Naive thymus-derived CD4-positive, alpha-beta T cell (primary cell): ENCODE measurements at places on chromosomes 3 and 15. TPM values are rescaled to one million over a fixed set of nuclear protein-coding genes. Genes with fewer than 3 reads are reported as not detected.

- H3K36me3 ChIP-seq, result no peaks in the 10 kb centered on the region
- no peak overlapping the region for H3K4me3 ChIP-seq
- H3K4me1 ChIP-seq, result peaks cover 7% of the 10 kb centered on the region
- H3K27ac ChIP-seq, result no peak overlapping the region
- DNase-seq, result no peak
- no peaks in the 10 kb centered on the region for H3K27me3 ChIP-seq
These were observed 36.0 kb downstream of the RAB8B start for GRCh38 chr15:63225381-63225780.

DNA sequence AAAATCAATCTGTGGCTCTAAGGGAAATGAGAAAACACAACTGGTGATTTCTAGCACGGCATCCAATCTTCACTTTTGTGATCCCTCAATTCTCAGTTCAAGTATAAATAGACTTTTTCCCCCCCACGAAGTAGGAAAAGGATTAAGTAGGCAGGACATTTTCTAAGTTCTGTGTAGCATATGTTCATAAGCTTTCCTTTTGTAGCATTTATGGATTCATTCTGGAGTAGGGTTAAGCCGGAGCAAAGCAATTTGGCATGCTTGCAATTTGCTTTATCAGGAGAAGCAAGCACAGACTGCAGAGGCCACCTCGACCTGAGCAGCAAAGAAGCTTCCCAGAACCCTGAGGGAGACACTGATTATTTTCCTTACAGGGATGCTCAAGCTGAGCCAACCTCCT, 66.3 kb downstream of the FHIT start:
- DNase-seq, result no peak
- H3K36me3 ChIP-seq, result no peaks in the 10 kb centered on the region
- H3K4me3 ChIP-seq, result no peak overlapping the region
- H3K4me1 ChIP-seq, result no peaks in the 10 kb centered on the region
- H3K27ac ChIP-seq, result no peak overlapping the region

DNA sequence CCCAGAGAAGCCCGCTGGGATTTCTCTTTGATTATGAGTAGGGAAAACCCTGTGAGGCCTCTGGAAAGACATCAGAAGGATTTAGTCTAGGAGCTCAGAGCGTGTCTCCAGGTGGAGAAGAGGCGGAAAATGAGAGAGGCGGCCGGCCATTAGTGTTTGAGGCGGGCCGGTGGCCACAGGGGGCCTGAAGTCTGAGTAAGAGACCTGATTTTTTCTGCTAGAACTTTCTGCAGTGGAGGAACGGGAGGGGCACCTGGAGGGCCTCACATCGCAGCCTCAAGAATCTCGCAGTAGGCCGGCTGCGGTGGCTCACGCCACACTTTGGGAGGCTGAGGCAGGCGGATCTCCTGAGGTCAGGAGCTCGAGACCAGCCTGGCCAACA, 28.5 kb downstream of the KLHDC8B start:
- H3K4me3 ChIP-seq, result no peak overlapping the region
- no peaks in the 10 kb centered on the region for H3K27me3 ChIP-seq
- no peak for DNase-seq

- H3K27ac ChIP-seq, result no peak overlapping the region
- no peaks in the 10 kb centered on the region for H3K36me3 ChIP-seq
- H3K4me3 ChIP-seq, result no peak overlapping the region
- H3K27me3 ChIP-seq, result no peaks in the 10 kb centered on the region
These were observed 482.5 kb upstream of the TBL1XR1 start for GRCh38 chr3:177679568-177680471.

DNA sequence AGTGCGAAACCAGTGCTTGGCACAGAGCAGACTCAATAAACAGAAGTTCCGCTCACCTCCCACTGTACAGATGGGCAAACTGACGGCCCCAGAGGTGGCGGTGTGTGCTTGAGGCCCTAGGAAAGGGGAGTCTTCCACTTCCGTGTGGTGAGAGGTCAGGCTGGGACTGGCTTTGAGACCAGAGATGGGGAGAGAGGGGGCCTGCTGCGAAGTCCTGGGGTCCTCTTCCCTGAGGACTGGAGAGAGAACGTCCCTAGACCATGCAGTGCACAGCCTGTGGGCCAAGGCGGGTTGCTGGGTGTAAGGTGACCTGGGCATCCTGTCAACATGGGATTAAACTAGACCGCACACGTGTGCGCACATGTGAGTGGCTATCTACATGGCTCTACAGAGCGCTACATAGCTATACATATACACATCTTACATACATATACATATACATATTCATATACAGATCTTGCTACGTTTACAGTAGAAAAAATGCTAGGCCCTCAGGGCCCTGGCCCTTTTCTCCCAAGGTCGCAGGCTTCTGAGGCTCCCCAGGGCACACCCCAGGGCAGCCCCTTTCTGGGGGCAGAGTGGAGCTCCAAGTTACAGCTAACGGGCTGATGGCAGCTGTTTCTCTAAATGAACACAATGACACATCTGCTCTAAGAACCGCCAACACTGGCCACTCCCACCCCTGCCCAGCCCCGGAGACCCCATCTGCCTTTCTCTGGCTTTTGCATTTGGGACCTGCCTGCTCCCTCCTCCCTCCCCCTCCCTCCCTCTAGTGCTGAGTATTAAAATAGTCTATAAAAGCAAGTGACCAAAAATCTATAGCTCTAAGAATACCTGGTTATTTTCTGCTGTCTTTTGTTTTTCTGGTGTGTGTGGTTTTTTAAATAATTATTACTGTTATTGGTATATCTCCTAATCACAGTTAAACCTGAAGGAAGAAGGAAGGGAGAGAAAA, 47.0 kb downstream of the HCN4 start:
- H3K36me3 ChIP-seq, result no peaks in the 10 kb centered on the region
- DNase-seq, result no peak
- no peak overlapping the region for H3K4me3 ChIP-seq
- H3K27ac ChIP-seq, result no peak overlapping the region
- H3K4me1 ChIP-seq, result no peaks in the 10 kb centered on the region

DNA sequence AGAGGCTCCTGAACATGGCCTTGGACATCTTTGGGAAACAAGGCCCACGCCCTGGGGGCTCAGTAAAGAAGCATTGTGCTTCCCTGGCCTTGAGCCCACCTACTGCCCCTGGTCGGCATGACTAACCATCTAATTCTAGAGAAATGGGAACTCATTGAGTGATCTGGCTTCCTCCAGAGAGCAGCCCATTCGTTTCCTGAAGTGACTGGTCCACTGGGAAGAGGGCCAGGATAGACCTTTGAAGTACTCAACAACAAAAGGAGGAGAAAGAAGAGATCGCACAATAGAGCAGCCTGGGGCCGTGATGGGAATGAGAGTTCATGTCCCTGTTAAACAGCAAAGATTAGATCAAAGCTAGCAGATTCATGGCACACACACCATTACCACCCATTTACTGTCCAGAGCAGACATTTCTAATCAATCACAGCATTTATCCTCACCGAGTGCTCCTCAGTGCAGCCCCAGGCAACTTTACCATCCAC, 514.4 kb upstream of the PROK2 start:
- DNase-seq, result no peak
- no peaks in the 10 kb centered on the region for H3K36me3 ChIP-seq
- no peak overlapping the region for H3K27ac ChIP-seq
- no peaks in the 10 kb centered on the region for H3K27me3 ChIP-seq
- no peak overlapping the region for H3K4me3 ChIP-seq

DNA sequence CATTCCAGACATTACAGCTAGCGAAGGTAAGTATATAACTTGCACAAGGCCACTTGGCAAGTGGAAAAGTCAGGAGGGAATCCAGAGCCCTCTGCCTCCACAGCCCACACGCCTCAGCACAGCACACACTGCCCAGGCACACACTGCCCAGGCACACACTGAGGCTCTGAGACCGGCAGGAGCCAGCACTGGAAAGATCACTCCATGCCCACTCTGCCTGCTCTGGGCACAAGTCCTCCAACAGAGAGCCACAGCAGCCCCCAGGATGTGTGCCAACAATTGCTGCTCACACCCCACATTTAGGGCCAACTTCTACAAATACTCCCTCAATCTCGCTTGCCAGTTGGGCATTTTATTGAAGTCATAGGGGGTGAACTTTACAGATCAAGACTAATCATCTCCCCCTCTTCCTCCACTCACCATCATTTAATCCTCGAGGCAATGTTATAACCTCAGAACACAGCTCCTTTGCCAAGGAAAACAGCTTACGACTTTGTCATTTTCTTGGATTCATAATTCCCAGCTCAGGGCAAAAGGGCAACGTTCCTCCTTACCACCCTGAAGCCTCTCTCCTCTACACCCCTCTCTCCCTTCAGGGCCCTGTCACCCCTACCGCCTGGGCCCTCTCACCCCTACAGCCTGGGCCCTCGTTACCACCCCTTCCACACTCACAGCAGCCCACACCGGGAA, 53.0 kb upstream of the TPM1 start:
- H3K27ac ChIP-seq, result no peak overlapping the region
- DNase-seq, result no peak
- H3K27me3 ChIP-seq, result no peaks in the 10 kb centered on the region
- H3K4me1 ChIP-seq, result no peaks in the 10 kb centered on the region

DNA sequence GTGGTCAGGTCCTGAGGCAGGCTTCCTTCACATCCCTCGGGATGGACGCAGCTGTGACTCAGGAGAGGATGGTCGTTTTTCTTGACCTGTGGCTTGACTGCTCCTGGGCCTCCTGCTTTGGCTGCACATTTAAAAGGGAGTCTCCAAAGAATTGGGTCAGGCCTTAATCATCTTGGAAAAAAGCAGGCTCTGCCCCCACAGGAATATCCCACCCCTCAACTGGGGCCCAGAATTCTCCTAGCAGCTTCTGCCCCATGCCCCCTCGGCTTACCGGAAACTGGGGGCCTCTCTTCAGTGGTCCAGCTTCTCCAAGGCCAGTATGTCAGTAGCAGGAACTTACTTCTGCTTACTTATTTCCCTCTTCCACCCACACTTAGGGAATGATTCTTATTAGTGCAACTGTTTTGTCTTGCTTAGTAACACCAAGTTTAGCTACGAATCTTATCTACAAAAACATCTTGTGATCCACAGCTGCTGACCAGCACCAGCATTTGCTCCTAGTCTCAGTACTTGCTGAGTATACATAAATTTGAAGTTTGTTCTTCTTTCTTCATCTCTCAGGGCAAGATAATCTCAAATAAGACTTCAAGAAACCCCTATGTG, 35.7 kb downstream of the ATG7 start:
- no peaks in the 10 kb centered on the region for H3K27me3 ChIP-seq
- H3K36me3 ChIP-seq, result peaks cover 66% of the 10 kb centered on the region
- DNase-seq, result no peak
- H3K4me1 ChIP-seq, result no peaks in the 10 kb centered on the region
- H3K4me3 ChIP-seq, result no peak overlapping the region

DNA sequence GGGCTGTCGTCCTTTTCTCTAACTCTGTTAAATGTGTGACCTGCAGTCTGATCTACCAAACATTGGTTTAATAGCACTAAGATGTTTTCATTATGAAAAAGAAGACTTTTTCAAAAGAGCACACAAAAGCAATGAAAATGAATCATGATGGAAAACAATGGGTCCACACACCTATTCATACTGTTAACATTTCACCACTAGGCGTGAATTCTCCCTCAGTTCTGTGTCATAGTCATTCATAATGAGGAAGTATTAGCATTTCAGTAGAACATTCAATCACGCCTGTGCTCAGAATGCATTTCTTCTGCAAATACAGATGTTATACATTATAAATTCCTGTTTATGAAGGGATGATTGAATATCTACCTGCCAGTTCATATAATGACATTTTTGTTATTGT, 35.9 kb downstream of the EIF4E3 start:
- no peaks in the 10 kb centered on the region for H3K27me3 ChIP-seq
- H3K36me3 ChIP-seq, result peaks cover 37% of the 10 kb centered on the region
- H3K27ac ChIP-seq, result no peak overlapping the region
- DNase-seq, result no peak
- no peak overlapping the region for H3K4me3 ChIP-seq

DNA sequence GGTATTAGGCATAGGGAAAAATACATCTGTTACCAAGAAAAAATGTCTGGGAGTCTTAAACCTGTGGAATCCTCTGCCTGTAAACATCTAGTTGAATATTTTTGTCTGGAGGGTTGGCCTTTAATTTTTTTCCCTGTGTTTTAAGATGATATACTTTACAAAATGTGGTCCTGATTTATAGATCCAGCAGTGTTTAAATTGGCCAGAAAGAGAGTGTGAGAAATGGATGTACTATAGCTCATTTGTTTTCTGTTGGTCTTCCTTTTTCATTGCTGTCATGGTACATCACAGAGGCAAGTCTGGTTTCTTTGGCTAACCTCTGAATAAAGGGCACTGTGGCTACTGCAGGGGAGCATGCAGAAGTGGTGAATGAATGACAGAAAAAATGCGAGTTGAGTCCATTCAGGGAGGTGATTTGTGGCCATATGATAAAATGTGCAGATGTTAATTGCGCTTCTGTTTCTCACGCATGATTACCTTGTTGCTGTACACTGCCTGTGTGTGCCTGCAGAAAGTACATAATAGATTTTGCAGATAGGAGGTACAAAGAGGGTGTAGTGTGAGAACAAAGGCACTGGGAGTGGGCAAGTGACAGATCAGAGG, 150.0 kb downstream of the NFKBIZ start:
- H3K4me3 ChIP-seq, result no peak overlapping the region
- H3K36me3 ChIP-seq, result no peaks in the 10 kb centered on the region
- H3K4me1 ChIP-seq, result peaks cover 5% of the 10 kb centered on the region
- no peak overlapping the region for H3K27ac ChIP-seq
- no peak for DNase-seq
- no peaks in the 10 kb centered on the region for H3K27me3 ChIP-seq

- no peaks in the 10 kb centered on the region for H3K36me3 ChIP-seq
- DNase-seq, result no peak
- H3K4me1 ChIP-seq, result no peaks in the 10 kb centered on the region
- no peak overlapping the region for H3K4me3 ChIP-seq
- no peak overlapping the region for H3K27ac ChIP-seq
These were observed 142.4 kb downstream of the ANXA2 start for GRCh38 chr15:60255390-60255789.

DNA sequence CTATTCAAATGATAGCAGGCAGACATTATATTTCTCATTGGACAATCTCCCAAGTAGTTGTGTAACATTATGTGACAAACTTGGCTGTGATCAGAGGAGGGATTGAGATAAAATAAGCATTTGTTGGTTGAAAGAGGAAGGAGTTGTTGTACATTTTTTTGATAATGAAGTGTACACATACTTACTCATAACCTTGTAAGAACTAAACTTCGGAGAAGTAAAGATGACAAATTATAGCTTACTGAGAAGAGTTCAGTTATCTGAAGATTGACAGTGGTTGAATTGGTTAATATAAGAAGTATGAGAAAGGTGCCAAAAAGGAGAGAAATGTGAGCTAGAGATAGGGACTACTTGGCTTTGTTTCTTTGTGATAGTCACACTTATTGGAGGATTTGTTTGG, 32.6 kb downstream of the STT3B start:
- no peak overlapping the region for H3K27ac ChIP-seq
- H3K4me1 ChIP-seq, result peaks cover 42% of the 10 kb centered on the region
- no peak overlapping the region for H3K4me3 ChIP-seq
- no peaks in the 10 kb centered on the region for H3K27me3 ChIP-seq
- no peaks in the 10 kb centered on the region for H3K36me3 ChIP-seq
- no peak for DNase-seq

Gene EFHB
- total RNA-seq, result 1.4 TPM

Gene RTP4
- 6.0 TPM for total RNA-seq

Gene EPHA6
- total RNA-seq, result not detected

Gene TPRG1
- total RNA-seq, result 0.13 TPM
